IPS DF 6.9 (cell line): ENCODE measurements at places on chromosomes 4 and X.
A peak's percentile ranks its signal among the peaks of the same experiment; 100 is the strongest.

DNA sequence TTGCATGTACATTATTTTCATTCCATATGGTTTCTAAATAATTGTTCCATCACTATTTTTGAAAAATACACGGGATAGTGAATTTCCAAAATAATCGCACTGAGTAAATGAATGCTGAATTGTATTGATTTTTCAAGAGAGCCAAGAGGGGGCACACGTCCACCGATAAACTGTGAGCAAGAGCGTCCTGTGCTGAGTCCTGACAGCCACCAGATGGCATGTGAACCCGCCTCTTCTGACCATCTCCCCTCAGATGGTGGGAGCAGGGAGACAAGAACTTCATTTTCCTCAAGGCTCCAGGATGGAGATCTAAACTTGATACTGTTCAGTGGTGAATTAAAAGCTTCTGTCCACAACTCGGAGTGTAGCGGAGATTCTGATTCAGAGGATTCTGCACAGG, 30.6 kb upstream of the IL9R start:
- no peak for DNase-seq

DNA sequence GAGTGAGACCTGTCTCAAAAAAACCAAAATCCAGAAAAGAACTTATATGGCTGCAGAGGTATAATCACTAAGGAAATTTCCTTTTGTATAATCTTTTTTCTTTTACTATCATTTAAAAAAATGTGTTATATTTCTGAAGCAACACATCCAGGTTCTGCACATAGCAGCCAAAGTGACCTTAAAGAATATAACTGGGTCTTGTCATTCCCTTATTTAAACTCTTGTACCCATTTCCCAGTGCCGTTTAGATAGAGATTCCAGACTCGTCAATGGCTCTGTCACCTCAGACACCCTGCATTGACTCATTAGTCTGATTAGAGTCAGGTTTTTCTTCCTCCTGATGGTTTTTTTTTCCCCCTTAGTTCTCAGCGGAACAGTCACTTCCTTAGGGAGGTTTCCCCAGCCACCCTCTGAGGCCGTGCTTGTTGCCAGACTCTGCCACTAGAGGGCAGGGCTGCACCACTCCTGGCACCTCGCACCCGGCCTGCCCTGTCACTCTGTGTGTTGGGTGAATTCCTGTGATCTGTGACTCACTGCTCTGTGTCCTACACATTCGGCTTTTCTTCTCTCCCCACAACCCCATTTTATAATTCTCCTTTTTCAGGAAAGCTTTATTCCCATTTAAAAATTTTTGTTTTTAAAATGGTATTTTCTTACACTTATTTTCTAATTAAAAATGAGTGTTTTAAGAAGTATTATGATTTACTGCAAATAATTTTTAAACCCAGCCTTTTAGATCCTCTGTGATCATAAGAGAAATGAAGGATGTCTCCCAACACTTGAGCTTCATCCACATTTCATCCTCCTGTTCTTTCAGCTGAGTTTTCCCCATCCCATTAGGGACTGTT, 32.1 kb downstream of the HTT start:
- DNase-seq = peak; percentile 72

- no peak for DNase-seq
Observed at GRCh38 chr4:108834835-108835384, 72.1 kb upstream of the ETNPPL start.

GRCh38 chrX:42678133-42678532, 99.8 kb downstream of the PPP1R2C start:
- DNase-seq = no peak

GRCh38 chrX:24148535-24149350, 786 bp upstream of the ZFX start:
- no peak for DNase-seq

GRCh38 chr4:79650794-79651431, 242.9 kb upstream of the GK2 start:
- DNase-seq = no peak

DNA sequence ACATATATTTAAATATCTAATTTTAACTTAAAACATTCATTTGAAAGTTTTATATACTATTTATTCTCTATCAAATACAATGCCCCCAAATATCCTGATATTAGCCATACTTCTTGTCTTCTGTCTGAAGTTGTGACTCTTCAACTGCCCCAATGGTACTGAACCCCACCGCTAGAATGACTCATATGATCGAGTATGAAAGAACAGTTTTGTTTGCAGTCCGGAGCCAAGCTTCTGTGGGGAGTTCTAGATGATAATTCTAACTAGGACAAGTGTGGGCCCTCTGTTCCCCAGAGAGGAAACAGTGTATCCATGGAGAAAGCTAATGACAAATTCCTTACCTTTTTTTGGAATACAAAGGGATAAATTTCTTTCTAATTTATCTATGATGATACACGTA, 24.7 kb upstream of the CT47A1 start:
- no peak for DNase-seq

DNA sequence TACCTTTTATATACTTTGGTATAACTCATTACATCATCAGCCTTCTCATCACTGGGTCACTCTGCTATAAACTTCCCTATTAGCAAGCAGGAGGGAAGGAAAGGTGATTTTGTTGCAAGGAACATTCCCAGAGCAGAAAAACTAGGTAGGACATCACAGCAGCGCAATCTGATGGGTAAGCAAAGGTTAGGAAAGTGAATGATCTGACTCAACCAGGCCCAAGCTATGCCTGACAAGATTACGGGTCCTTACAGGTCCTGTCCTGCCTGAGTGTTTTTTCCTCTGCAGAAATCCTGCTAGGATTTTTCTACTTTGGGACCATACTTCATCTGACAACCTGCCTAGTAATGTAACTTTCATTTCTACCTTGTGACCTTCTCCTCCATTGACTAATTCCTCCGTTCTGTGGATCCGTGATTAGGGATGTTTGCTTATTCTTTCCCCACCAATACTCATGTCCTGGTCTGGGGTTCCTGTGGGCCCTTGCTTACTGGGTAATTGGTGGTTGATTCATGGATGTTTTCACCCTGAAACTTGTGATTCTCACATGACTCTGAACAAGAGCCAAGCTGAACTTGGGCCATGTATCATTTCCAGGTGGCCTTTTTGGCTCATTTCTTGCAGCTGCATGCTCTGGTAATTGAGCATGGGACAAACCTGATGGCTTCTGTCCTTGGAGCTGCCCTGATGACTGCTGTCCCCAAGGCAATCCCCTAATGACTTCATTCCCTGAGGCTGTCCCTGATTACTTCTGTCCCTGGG, 111.9 kb upstream of the KIT start:
- no peak for DNase-seq

- no peak for DNase-seq
Observed at GRCh38 chrX:51334276-51334675, 1.7 kb downstream of the NUDT10 start.

DNA sequence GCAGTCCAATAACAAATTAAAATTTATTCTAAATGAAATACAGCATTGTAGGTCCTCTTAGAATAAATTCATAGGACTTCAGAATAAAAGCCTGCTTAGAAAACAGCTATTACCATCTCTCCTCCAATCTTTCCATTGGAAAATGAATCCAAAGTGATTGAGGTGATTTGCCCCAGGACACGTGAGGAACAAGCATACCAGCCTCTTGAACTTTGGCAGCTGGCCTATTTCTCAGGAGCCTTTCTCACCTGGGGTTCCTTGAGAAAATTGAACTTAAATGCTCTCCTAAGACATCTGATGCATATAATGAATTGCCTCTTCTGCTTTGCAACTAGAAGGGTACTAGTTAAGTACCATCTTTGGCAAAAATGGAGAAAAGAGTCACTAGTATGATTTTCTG, 13.5 kb downstream of the ARHGAP24 start:
- no peak for DNase-seq

DNA sequence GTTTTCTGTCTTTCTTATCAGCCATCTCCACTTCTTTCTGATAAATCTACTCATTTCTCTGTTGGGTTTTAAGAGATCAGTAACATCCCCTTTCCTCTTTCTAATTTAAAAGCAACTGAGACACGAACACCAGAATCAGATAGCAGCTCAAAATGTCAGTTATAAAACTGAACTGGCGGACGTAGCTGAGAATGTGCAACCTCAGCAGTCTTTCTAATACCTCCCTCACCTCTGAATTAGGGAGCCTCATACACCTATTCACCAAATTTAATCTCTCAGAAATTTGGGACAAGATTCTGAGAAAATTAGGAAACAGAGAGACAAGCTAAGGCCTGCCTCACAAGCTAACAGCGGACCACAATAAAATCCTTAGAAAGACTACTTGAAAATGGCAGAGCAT, 52.0 kb upstream of the ACSL4 start:
- DNase-seq = no peak

DNA sequence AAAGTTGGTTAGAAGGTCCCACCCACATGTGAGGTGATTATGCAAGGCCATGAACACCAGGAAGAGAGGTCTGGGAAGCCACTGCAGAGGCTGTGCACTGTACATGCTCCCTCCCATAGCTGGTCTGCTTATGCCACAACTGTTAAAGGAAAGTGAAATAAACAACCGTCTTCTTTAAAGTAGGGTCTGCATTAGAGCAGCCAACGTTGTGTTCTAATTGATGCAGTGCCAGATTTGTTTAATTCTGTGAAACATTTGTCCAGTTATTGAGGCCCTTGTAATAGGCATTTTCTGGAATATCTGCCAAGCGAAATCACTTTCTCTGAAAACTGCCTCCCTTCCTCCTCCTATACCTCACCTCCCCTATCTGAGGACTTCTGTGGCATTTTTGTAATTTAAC, 224.0 kb upstream of the LNX1 start:
- no peak for DNase-seq

DNA sequence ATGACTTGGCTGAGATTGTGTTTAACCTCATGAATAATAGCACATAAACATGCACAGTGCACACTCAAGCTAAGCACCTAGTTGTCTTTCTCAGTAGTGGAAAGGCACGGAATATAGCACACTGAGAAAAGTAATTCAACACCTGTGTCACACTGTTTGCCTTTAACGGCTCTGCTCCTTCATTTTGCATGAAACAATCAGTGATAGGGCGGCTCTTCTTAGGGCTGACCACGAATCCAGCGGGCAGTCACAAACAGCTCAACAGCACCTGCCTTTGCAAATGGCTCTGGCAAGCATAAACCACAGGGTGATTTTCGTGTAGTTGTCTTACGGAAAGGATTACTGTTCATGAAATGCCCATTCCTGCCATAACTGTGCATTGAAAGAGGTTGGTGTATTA, 954.0 kb upstream of the TENM3 start:
- no peak for DNase-seq

- DNase-seq = no peak
Observed at GRCh38 chr4:99803566-99804101, 13.0 kb upstream of the DAPP1 start.

DNA sequence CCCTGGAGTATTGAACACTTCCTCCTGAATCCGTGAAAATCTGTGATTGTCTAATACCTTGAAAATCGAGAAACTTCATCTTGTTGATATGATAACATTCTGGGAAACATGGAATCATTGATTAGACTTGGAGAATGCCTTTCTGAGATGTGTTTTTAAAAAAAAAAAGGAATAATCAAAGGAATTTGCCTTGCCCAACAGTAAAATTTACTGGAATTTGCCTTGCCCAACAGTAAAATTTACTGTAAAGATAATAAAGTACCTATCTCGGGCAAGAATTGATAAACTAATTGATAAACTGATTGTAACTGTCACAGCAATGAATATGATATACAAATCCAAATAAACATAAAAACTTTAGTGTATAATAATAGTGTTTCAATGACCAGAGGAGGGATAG, 44.7 kb downstream of the PHOX2B start:
- DNase-seq = no peak

DNA sequence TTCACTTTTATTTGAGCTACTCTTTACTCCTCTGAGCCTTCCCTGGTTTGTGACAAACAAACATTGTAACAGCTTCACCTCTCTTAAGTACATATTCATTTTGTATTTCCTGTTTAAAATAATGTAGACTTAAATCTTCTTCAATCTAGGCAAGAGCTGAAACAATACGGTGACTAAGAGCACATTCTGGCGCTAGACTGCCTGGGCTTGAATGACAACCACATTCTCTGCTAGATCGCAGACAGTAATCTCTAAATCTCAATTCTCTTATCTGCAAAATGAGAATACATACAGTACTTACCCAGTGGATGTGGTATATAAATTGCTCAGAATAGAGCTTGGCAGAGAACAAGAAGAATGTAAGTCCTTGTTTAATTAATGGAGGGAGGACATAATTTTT, 144.8 kb downstream of the ARAP2 start:
- no peak for DNase-seq

- DNase-seq = no peak
Observed at GRCh38 chr4:70632028-70632427, 3.5 kb downstream of the ENAM start.

GRCh38 chr4:13441506-13441905, 42.6 kb downstream of the RAB28 start:
- no peak for DNase-seq

- no peak for DNase-seq
Observed at GRCh38 chrX:47166126-47166525, 21.1 kb downstream of the RBM10 start.

DNA sequence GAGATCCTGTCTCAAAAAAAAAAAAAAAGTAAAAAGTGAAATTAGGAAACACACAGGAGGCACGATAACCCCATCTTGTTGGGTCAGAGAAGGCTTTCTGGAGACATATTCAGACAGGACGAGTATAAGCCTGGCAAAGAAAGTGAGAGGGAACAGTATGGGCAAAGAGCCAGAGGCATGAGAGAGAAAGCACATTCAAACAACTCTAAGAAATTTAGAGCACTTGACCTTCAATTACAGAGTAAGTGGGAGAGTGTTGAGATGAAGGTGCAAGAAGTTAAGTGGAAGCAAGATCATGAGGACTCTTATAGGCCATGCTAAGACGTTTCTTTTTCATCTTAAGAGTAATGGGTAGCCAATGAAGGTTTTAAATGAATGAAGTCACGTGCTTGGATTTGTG, 70.4 kb downstream of the ELOVL6 start:
- DNase-seq = no peak

- no peak for DNase-seq
Observed at GRCh38 chrX:12814420-12814819, 23.2 kb downstream of the PRPS2 start.

GRCh38 chr4:3302786-3303564, 10.2 kb downstream of the RGS12 start:
- no peak for DNase-seq

GRCh38 chr4:42344309-42344708, 53.0 kb upstream of the SHISA3 start:
- DNase-seq = no peak

DNA sequence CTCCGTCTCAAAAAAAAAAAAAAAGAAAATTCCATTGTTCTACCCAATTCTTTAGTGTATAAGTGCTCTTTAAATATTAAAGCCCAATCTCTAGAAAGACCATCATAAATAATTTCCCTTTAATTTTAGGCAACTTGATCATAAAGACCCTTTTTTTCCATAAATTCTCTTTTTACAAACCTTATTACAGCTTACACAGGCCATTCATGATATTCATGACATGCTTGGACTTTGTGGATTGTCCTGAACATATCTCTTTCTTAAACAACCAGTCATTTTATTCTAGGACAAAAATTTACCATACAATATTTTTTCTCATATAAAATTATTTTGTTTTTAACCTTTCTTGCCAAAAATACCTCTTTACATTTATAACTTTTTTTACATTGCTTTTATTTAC, 30.5 kb downstream of the TLR8 start:
- no peak for DNase-seq

- DNase-seq = no peak
Observed at GRCh38 chr4:173448103-173448502, 49.2 kb upstream of the SCRG1 start.
